Stimulated activated CD4-positive, alpha-beta T cell treated with anti-CD3 and anti-CD28 coated beads, TNF-alpha, amount 100 ng/mL, for 4 hours (primary cell): ENCODE measurements at places on chromosomes 5 and 9.

GRCh38 chr5:41527201-41527779, 16.9 kb upstream of the PLCXD3 start:
- no peak for DNase-seq

GRCh38 chr5:96816411-96816939, 8.7 kb upstream of the ERAP1 start:
- DNase-seq = no peak

DNA sequence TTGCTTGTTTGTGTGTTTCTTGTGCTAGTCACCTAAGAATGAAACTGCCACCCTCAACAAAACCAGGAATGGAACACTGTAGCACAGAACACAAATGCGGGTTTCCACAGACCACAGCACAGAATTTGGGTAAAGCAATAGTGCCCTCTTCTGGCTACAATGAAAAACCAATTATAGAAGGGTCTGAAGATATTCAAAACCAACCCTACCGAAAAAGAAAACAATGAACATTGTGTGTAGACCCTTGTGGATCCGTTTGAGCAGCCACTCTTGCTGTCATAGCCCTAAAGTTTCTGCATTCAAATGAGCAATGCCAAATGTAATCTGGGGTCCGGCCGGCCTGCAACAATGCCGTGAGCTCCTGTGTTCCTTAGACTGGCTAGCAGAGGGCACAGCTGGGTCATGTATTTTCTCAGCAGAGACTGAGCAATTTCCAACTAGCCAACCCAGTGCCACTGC, 8.3 kb upstream of the ENC1 start:
- no peak for DNase-seq

DNA sequence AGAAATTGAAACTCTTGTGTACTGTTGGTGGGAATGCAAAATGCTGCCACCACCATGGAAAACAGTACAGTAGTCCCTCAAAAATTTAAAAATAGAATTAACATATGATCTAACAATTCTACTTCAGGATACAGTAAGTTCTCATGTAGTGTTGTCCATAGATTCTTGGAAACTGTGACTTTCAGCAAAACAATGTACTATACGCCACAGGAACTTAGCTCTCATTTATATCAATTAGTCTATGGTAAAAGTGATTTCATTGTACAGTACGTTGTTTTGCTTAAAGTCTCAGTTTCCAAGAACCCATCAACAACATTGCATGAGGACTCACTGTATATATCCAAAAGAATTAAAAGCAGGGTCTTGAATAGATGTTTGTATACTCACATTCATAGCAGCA, 233.5 kb upstream of the GAS1 start:
- no peak for DNase-seq

DNA sequence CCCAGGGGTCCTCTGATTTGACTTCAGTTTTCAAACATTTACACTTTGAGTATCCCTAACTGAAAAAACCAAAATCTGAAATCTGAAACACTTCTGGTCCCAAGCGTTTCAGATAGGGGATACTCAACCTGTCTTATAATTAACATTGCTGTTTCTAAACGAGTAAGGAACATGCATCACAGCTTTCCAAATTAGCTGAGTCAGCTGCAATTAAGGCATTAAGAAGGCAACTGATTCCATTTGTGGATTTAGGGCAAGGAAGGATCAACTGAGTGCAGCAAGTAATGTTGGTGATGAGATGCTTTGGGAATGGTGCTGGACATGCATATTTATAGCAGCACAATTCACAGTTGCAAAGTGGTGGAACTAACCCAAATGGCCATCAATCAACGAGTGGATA, 168.6 kb downstream of the ACER2 start:
- DNase-seq = no peak
